ENCODE measurements at places on chromosomes 3 and 15.

DNA sequence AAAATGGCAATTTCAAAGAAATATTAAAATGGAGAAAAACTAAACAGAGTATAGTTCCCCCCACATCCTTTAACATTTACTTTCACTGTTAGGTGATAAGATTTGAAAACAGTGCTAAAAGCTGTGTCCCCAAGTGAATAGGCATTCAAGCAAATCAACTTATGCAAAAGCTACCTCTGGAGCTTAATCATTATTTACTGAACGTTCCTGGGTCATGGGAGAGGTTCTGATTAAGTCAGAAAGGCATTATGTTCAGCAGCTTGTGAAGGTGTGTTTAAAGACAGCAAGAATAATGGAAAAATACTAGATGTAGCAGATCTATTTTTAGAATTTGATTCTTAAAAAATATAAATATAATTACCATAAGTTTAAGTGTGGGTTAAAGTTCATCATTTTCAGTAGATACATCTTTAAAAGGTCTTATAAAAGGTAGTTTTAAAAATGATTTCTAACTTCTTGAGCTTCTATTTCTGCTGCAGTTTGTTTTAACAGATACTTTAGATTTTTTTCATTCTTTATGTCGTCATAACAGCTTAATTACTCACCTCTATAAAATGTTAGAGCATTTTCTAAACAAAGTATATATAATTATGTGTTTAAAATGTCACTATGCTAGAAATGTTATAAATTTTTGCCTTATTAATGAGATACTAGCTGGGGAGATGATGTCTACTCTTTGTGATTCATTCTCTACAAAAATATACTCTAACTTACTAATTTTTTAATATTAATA is 127.9 kb downstream of the MITF start:
- no peak for DNase-seq

GRCh38 chr3:98014268-98014585 is 20.9 kb downstream of the GABRR3 start:
- no peak for DNase-seq

GRCh38 chr3:194046995-194047645 is 88.8 kb upstream of the HES1 start:
- DNase-seq: no peak

DNA sequence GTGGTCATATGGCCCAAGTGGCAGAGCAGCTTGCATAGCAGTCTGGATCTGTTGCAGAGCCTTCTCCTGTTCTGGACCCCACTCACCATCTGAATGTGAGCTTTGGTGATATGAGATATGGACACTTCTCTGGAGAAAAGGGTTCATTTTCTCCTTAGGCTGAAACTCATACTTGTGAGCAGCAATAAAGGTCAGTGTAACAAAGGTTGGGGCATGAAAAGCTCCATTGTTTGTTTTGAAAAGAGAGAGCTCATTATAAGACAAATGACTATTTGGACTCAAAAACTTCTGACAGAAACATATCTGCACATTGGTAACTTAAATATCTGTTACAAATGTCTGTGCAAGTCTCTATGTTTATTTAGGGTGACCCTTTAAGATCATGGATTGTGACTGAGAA is 517.3 kb downstream of the MFSD1 start:
- DNase-seq: no peak

- DNase-seq: no peak
Measured at GRCh38 chr3:189792046-189792929, 161.1 kb downstream of the TP63 start.

GRCh38 chr3:181578743-181579142 is 133.0 kb upstream of the SOX2 start:
- no peak for DNase-seq

GRCh38 chr15:60721707-60722106 is 242.8 kb upstream of the ICE2 start:
- no peak for DNase-seq

GRCh38 chr3:118146658-118147375 is 887.8 kb downstream of the IGSF11 start:
- no peak for DNase-seq

- no peak for DNase-seq
Measured at GRCh38 chr3:101548527-101549105, 13.1 kb upstream of the TRMT10C start.

DNA sequence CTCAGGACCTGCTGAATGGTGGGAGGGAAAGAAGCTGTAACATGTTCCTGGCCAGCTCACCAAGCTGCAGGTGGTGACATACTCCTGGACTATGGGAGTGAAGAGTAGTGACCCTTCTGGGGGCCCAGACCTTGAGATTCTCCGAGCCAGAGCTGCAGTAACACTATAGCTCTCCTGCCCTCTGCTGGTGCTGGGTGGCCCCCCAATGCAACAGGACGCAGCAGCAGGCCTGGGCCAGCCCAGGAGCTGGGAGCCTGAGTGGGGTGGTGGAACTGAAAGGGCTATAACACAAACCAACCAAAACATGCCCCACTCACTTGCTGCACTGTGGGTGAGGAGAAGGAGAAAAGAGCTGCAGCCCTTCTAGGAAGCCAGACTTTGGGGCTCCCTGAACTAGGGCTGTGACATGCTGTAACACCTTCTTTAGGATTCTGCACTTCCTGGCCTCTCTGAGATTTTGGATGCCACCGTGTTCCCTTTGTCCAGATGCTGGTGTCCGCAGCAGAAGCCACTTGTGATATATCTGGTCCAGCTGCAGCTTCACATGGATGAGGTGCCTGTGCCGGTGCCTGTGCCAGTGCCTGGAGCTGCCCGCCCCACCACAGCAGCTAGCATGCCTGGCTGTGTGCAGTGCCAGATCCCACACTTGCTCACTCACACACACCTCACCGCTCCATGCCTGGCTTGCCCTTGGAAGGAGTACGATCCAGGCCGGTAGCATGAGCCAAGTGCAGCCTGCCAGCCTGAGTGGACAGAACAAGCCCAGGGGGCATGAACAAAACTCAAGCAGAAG is 636.8 kb upstream of the KCNMB2 start:
- DNase-seq: no peak

DNA sequence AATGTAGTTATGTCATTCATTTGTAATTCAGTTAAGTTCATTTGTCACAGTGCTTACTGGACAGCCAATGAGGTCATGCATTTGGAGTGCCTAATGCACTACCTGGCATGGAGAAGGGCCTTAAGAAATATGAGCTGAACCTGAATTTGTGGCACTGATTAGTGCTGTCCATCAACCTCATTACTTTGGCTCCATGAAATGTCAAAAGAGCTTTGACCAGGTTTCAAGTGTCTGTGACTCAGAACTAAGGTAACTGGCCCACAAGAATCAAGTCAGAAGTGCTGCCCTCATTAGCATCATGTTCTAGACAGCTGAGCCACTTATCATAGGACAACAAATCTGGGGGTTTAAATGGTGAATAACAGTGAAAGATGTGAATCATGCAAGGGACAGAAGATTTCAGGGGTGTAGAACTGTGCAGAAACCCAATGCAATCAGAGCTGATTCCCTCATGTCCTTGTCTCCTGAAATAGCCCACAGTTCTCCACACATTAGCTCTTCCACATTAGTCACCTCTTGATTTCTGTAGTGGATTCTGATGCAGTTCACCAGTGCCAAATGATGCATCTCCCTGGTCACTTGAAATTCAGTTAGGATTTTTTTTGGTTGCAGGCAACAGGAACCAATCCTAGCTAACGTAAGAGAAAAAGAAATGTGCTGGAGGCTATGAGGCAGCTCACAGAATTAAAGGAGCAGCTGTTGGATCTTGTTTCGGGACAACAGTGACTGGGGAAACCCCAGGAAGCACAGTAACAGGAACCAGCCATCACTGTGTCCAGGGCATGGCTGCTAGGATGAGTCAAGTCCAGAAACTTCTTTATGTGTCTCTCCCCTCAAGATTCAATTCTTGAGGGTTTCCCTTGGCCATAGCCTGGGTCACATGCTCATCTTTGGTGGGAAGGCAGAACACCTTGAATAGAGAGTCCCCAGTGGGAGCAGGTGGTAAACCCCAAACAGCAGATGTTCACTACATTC is 38.7 kb downstream of the CHST2 start:
- no peak for DNase-seq

DNA sequence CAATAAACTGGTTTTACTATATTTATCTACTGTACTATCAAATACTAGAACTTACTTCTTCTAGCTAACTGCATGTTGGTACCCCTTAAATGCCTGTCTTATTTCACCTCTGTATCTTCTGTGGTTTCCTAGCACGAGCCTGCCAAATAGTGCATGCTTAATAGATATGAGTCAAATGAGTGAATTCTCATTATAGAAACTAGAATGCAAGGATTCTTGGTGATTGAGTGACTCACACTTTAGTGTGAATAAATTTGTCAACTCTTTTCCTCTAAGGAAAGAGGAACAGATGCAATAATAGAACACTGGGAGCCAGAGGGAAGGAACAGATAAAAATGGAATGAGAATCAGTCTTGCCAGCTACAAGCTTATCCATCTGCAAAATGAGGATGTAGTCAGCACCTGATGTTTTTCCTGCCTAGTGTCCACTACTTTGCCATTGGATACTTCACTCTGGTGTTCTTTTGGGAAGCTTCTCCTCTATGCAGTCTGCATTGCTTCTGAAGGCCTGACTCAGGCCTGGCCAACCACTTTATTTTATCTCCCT is 189.1 kb upstream of the CADPS start:
- DNase-seq: no peak

DNA sequence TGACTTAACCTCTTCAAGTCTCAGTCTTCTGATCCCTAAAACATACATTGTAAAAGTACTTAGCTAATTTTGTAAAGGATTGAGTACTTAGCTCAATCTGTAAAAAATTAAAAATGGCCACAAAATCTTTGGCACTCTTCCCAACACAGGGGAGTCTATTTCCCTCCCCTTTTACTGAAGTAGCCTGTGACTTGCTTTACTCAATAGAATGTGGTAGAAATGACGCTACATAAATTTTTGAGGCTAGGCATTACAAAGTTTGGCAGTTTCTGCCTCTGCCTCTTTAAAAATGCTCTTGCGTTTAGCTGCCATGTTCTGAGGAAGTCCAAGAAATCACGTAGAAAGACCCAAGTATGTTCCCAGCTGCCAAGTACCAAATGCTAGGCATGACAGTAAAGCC is 80.2 kb downstream of the CBLB start:
- no peak for DNase-seq
